ENCODE measurements at places on chromosomes 7 and 10.

DNA sequence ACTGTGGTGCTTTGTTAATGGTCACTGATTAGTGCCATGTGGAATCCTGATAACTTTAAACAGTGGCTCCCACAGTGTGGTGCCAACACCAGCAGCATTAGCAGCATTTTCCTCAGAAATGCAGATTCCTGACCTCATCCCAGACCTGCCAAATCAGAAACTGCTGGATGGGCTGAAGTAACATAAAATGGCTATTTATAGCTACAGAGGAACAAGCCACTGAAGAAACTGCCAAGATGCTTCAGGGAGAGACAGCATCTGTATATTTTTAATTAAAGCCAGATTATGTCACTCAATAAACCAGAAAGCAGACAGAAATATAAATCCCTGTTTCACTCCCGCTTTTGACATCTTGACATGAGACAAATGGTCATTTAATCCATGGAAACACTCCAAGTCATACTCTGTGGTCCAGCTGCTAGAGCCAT, 178.5 kb downstream of the AMPH start:
- no peak for DNase-seq

GRCh38 chr10:104589431-104589830, 51.7 kb upstream of the SORCS3 start:
- DNase-seq: no peak

DNA sequence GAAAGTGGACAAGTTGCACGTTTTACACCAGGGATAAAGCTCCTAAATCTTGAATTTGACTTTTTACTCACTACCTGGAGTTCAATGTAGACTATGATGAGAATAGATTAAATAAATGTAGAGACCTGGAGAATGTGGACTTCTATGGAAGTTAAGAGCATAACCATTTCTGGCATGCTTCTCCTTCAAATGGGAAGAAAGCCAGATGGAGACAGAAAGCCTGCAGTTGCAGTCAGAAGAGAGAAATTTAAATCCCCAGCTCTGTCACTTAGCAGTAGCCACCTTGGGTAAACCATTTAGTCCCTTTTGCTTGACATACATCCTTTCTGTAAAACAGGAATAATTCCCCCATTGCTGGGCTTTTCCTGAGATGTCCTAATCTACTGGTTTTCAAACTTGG, 355.3 kb upstream of the AUTS2 start:
- DNase-seq: no peak

GRCh38 chr7:5696346-5697110, 84.9 kb downstream of the RNF216 start:
- DNase-seq: no peak

DNA sequence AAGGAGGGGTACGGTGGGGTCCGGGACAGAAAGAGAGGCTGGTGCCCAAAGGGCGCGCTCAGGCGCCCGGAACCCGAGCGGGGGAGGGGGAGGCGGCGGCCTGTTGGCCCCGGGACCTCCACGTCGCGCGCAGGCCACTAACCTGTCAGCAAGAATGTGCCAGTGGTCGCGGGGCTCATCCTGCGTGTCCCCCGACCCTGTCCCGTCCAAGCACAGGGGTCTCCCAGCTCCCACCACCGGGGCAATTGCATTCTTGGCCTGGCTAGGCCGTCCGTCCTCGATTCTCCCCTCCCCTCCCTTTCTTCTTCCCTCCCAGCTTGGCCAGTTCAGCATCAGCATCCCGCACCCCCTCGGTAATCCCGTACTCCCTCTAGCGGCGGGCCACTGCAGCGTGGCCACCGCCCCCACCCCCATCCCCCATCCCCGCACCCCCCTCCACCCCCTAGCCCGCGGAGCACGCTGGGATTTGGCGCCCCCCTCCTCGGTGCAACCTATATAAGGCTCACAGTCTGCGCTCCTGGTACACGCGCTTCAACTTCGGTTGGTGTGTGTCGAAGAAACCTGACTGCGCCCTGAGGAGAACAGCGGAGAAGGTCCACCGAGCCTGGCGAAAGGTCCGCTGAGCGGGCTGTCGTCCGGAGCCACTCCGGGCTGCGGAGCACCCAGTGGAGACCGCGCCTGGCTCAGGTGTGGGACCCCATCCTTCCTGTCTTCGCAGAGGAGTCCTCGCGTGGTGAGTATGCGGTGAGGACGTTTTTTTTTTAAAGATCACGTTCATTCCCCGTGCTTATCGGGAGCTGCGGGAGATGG, at the start of gene SGCE:
SGCE (minus strand) TSS at position 286 of the 810 bp plus-strand sequence; CDS start at position 251, 35 bp downstream.
- peak; percentile 64 for DNase-seq

DNA sequence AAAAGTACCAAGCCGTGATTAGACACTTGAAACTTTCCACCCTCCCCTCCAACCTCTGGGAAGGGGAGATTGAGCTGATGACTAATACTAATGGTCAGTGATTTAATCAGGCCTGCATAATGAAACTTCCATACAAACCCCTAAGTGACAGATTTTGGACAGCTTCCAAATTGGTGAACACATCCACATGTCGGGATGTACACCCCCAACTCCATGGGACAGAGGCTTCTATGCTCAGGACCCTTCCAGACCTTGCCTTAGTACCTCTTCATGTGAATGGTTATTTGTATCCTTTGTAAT, 4.8 kb downstream of the NUB1 start:
- no peak for DNase-seq

DNA sequence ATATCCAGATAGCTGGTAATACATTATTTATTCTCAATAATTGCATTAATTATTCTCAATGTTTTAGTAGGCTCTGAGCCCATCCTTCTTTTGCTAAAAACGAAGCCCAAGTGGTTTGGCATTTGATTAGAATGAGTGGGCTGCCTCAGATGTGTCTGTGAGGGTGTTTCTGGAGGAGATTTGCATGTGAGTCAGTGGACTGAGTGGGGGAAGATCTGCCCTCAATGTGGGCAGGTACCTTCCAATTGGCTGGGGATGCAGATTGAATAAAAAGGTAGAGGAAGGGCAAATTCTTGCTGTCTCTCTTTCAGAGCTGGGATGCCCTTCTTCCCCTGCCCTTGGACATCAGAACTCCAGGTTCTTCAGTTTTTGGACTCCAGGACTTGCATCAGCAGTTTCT, 290.6 kb upstream of the SMIM30 start:
- DNase-seq: no peak

Data from left lobe of liver (tissue), 2 donors.